ENCODE measurements at places on chromosomes 5 and 9.

DNA sequence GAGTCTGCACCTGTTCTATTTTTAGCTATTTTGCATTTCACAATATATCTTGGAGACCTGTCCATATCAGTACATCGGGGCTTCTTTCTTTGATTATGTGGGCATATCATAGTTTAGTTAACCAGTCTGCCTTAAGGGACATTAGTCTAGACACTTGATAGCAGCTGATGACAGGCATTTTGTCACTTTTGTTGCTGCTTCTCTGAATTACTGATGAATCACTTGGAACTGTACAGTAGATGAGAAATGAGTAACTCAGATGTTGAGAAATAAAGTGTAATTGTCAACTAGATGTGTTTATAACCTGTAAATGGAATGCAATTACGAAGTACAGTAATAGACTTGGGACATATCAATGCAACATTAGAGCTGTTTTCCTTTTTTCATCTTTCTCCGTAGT is 7.1 kb downstream of the ZFP2 start:
- no peak overlapping the region for H3K27ac ChIP-seq
- DNase-seq, result no peak
- H3K4me1 ChIP-seq, result no peaks in the 10 kb centered on the region
- H3K4me3 ChIP-seq, result no peak overlapping the region

DNA sequence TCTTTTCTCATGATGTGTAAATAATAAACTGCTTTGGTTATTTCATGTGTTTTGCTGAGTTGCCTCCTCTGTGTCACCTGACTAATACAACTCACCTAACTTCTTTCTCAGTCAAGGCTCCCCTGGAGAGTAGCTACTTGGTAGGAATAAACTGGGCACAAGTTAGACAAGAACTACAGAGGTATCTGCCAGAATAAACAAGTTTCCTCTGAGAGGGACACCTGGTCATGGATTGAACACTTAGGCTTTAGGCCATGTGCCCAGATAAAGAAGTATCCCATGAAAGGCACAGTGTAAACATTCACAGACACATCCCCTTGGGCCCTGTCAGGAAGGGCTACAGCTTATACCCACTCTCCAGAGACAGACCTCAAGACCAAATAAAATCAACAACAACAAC is 532.5 kb downstream of the KIF4B start:
- no peak overlapping the region for H3K4me3 ChIP-seq
- no peaks in the 10 kb centered on the region for H3K36me3 ChIP-seq
- DNase-seq, result no peak

GRCh38 chr9:131122158-131122557 is 3.2 kb upstream of the NUP214 start:
- no peak overlapping the region for H3K4me3 ChIP-seq
- no peak for DNase-seq
- H3K27me3 ChIP-seq, result no peaks in the 10 kb centered on the region
- H3K36me3 ChIP-seq, result peaks cover 36% of the 10 kb centered on the region

DNA sequence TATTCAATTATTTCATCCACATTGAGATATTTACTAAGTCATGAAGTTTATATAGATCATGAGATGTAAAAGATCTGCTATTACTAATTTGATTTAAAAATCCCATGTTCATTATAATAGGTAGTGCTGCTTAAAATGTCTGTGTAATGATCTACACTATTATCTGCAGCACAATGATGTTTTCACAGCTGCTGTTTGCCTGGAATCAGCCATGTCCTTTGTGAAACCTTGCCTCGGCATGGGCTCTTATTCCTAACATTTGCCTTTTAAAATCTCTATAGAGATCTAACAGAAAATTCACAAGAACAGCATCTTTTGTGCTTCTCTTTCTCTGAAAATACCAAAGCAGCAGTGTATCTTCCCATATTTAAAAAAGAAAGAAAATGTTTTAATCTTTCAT is 444.6 kb downstream of the PTPRD start:
- H3K36me3 ChIP-seq, result no peaks in the 10 kb centered on the region
- no peak for DNase-seq
- no peaks in the 10 kb centered on the region for H3K27me3 ChIP-seq
- H3K4me3 ChIP-seq, result no peak overlapping the region
- no peak overlapping the region for H3K27ac ChIP-seq
- no peaks in the 10 kb centered on the region for H3K4me1 ChIP-seq

DNA sequence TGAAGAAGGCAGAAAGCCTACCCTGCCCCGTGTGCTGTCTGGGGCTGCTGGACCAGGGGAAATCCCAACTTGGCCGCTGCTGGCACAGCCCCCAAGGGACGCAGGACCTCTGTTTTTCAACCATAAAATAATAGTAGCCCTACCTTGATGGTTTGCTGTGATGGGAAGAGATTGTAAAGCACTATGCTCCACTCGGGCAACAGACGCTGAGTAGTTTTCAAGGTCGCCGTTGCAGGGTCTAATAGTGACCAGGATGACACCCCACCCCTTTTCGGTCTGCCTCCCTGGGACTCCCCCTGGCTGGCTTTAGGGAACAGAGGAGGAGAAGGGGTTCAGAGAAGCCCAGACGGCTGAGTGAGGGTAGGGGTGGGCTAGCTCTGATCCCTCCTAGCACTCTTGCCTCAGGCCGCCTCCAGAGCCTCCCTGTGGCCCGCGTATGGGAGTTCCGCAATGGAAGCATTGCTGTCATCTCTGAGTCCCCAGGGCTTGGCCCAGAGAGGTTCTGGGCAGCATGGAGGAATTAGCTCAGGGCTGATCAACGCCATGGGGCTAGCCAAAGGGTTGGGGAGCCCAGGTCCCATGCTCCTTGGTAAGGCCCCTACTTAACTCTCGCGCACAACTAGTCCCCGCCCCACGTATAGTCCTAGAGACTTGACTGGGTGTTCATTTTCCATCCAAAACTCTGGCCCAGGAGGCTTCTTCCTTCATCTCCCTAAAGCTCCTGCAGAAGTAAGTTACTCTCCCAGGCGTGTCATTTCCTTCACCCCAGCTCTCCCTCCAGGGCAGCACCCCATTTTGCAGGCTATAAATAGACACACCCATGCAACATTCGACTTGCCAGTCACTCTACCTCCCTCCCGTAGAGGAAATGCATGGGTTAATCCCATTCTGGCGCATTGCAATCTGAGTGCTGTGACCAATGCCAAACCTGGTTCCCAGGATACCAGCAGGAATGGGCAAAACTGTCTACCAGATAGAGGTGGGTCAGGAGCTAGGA is 1.1 kb upstream of the IRF1 start:
- H3K27ac ChIP-seq, result peak overlapping the region; percentile 43
- DNase-seq, result peak; percentile 64
- peaks cover 3% of the 10 kb centered on the region for H3K36me3 ChIP-seq
- no peak overlapping the region for H3K4me3 ChIP-seq

- no peak overlapping the region for H3K27ac ChIP-seq
- no peaks in the 10 kb centered on the region for H3K4me1 ChIP-seq
- H3K4me3 ChIP-seq, result no peak overlapping the region
- H3K36me3 ChIP-seq, result peaks cover 16% of the 10 kb centered on the region
Measured at GRCh38 chr5:65812648-65813047, 90.6 kb downstream of the NLN start.

DNA sequence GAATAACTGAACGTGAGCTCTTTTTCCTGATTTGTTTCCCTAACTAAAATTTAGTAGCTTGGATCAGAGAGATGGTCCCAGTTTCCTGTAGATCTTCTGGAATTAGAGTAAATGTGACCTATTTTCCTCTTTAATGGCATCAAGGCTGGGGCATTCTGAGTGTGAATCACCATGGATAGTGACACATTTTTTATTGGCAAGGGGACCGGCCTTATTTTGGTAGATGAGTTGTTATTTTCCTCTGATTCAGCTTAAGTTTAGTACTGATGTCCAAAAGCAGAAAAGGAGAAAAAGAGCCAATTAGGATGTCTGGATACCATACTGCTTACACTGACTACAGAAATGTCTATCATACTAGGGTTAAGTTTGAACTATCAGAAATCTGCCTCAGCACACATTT is 68.1 kb downstream of the RNF38 start:
- no peaks in the 10 kb centered on the region for H3K27me3 ChIP-seq
- no peak overlapping the region for H3K4me3 ChIP-seq
- no peak for DNase-seq
- H3K27ac ChIP-seq, result no peak overlapping the region

GRCh38 chr5:102797322-102797884 is 42.3 kb downstream of the PAM start:
- no peaks in the 10 kb centered on the region for H3K36me3 ChIP-seq
- no peak for DNase-seq
- no peaks in the 10 kb centered on the region for H3K4me1 ChIP-seq
- no peak overlapping the region for H3K27ac ChIP-seq

GRCh38 chr9:130942084-130942483 is 3.0 kb upstream of the FIBCD1 start:
- peaks cover 32% of the 10 kb centered on the region for H3K27me3 ChIP-seq
- no peak for DNase-seq
- no peaks in the 10 kb centered on the region for H3K36me3 ChIP-seq
- peaks cover 3% of the 10 kb centered on the region for H3K4me1 ChIP-seq

GRCh38 chr5:8857051-8857450 is 688.8 kb downstream of the SEMA5A start:
- no peak for DNase-seq
- no peaks in the 10 kb centered on the region for H3K27me3 ChIP-seq
- no peak overlapping the region for H3K4me3 ChIP-seq
- H3K4me1 ChIP-seq, result no peaks in the 10 kb centered on the region
- no peak overlapping the region for H3K27ac ChIP-seq

- no peak overlapping the region for H3K27ac ChIP-seq
- peaks cover 87% of the 10 kb centered on the region for H3K36me3 ChIP-seq
- DNase-seq, result no peak
- H3K4me3 ChIP-seq, result no peak overlapping the region
Measured at GRCh38 chr5:160173-160510, 31.2 kb upstream of the LRRC14B start.

DNA sequence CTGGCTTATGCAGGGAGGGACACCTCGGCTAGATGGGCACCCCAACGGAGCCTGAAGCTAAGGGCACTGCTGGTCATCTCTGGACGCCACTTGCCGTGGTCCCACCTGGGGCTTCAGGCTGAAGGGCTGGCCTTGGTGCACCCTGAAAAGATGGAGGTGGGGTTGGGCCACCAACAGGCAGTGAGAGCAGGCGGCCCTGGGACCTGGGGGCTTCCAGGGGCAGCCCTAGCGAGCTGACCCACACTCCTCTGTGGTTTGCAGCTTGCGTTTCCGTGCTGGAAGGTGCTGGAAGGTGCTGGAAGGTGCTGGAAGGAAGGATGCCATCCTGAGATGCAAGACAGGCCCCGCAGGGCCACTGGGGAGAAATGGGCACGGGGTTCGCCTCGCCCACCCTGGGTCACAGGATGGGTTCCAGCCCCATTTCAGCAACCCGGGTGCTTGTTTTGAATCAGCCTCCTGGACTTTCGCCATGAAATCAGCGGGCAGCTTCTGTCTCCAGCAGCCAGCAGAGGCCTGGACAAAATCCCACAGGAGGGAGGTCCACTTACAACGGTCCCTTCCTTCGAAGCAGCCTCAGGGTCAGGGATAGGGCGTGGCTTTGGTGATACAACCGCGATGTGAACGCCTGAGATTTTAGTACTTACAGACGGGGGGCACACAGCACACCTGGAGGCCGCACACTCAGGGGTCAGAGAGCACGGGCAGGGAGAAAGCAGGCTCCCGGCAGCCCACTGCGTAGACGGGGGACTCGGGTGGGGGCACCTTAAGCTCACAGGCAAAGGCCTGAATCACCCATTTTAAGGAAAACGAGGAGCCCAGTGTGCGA is 303.1 kb upstream of the IRX4 start:
- no peak overlapping the region for H3K27ac ChIP-seq
- H3K27me3 ChIP-seq, result no peaks in the 10 kb centered on the region
- H3K4me3 ChIP-seq, result no peak overlapping the region
- no peaks in the 10 kb centered on the region for H3K4me1 ChIP-seq
- DNase-seq, result no peak

DNA sequence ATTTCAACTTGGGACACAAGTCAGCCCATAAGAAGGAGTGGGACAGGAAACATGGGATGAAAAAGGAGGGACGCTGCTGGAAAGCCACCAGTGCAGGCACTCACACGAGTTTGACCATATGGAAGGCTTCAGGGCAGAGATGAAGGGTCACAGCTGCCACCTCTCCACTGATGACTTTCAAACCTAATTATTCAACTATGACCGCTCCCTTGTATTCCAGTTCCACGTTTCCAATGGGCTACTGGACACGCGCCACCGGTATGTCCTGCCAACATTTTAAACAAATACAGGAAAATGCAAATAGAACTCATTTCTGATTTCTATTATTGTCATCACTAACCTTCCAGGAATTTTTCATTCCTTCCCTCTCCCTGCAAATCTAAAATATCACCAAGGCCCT is 134.7 kb downstream of the SLC1A3 start:
- H3K4me1 ChIP-seq, result peaks cover 12% of the 10 kb centered on the region
- H3K27me3 ChIP-seq, result no peaks in the 10 kb centered on the region
- H3K4me3 ChIP-seq, result no peak overlapping the region
- DNase-seq, result no peak
- H3K36me3 ChIP-seq, result no peaks in the 10 kb centered on the region
- H3K27ac ChIP-seq, result no peak overlapping the region

DNA sequence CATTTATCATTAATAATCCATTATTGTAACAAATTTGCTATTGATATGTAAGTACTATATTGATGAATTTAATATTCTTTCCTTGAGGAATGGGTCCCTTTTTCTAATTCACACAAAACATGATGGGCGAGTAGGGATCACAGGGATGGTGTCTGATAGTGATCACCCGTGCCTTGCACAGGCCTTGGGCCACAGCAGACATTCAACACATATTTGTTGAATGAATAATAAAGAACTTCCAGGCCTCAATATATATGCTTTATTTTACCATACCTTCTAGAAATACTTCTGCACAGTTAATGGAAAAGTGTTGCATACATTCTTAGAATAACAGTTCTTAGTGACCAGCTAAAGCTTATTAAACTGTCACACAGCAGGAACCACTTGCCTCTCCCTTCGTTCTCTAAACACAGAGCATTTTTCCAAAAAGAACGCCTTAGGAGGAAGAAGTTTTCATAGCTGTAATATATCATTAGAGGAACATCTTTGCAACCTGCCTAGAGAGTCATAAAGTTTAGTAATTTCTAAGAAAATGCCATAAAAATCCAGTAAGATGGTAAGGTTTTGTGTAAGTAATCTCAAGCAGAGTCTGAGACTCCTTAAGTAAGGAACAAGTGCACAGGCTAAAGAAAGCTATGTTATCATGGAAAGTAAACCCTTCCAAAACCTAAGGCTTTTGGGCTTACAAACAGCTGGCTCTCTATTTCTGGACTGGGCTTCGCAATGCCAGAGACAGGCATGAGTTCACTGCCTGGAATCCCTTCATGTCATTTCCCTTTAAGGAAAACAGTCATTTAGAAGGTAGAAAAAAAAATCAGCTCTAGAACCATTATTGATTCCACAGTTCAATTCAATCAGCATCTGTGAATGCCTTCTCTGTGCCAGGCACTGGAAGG is 17.7 kb downstream of the TTLL11 start:
- H3K27me3 ChIP-seq, result no peaks in the 10 kb centered on the region
- peak; percentile 77 for DNase-seq
- no peaks in the 10 kb centered on the region for H3K4me1 ChIP-seq

- peaks cover 37% of the 10 kb centered on the region for H3K4me1 ChIP-seq
- H3K27ac ChIP-seq, result peak overlapping the region; percentile 81
- H3K4me3 ChIP-seq, result no peak overlapping the region
- H3K27me3 ChIP-seq, result no peaks in the 10 kb centered on the region
- no peaks in the 10 kb centered on the region for H3K36me3 ChIP-seq
Measured at GRCh38 chr9:7146582-7146981, 388.8 kb downstream of the KDM4C start.

GRCh38 chr9:74598874-74599273 is 101.7 kb downstream of the RORB start:
- DNase-seq, result peak; percentile 66
- no peak overlapping the region for H3K27ac ChIP-seq
- no peak overlapping the region for H3K4me3 ChIP-seq
- H3K36me3 ChIP-seq, result no peaks in the 10 kb centered on the region
- H3K27me3 ChIP-seq, result no peaks in the 10 kb centered on the region

Data from trophoblast cell (in vitro differentiated cells and primary cell).